HS-27A (cell line): ENCODE measurements at places on chromosomes 3 and 15.

DNA sequence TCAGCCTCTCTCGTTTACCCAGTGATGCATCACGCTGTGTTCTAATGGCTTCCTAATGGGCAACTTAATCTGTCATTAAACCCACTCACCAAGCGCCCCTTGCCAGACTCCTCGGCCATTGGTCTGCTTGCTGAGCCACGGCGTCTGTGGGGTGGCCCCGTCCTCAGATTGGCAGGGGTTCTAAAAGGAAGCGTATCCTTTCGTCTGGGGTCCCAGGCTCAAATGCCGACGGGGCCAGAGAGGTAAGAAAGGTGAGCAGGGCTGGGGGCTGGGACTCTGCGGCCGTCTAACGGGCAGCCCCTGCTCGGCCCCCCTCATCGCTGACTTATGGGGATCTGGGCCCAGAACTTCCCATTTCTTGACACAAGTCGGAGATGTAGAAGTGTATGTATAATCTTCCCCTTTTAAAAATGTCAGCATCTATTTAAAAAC is 315.1 kb upstream of the PROK2 start:
- DNase-seq = no peak

DNA sequence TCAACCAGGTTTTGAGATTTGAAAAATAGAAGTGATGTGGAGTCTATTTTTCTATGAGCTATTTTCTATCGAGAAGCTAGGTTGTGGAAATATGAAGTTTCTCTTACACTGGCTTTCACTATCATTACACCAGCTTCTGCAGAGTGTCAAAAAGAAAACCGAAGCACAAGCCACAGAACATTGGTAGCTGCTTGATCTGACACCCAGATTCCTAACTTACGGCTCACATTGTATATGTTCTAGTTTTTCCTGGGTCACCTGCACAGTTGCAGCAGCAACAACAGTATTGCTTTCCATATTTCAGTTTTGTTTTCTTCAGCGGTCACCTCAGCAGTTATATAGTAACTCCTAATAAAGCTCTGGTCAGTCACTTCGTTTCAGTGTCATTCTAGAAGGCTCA is 790.1 kb downstream of the PLOD2 start:
- no peak for DNase-seq

DNA sequence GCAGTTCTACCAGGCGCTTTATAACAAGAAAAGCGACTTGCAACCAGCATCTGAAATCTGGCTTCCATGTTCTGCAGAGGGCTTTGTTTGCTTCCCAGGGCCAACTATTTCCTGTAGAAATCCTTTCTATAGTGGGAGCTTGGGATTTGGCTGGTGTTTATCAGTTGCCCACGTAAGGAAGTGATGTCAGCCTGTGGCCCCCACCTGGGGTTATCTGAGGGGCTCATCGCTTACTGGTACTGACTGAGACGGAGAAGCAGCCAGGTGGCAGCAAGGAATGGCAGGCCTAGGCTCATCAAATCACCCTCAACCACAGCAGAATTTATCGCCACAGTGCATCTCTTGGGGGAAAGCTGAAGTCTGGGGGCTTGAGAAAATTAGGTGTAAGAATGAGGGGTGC is 14.6 kb upstream of the CCR9 start:
- no peak for DNase-seq

DNA sequence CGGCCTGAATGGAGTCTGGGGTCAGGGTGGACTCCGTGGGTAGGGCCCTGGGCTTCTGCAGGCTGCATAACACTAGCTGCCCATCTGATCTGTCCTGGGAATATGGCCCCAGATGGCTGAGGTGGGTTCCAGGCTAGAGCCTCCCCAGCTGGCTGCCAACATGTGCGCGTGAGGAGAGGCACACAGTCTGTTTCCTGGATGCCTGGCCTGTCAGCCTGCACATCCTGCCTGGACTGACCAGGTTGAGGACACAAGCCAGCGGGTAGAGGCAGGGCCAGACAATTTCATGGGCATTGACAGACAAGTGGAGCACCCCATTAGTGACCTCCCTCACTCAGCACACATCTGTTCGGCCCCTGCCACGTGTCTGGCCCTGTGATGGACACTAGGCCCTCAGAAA is 29.8 kb upstream of the RPL29 start:
- no peak for DNase-seq

GRCh38 chr3:127590282-127590592 is 296 bp downstream of the TPRA1 start:
- DNase-seq = no peak

DNA sequence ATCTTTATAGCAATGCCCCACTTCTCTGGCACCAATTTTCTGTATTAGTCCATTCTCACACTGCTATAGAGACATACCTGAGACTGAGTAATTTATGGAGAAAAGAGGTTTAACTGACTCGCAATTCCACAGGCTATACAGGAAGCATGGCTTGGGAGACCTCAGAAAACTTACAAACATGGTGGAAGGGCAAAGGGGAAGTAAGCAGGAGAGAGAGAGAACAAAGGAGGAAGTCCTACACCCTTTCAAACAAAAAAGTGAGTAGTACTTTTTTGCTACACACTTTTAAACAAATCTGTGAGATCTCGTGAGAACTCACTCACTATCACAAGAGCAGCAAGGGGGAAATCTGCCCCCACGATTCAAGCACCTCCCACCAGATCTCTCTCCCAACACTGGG is 67.8 kb upstream of the ZBED2 start:
- no peak for DNase-seq

DNA sequence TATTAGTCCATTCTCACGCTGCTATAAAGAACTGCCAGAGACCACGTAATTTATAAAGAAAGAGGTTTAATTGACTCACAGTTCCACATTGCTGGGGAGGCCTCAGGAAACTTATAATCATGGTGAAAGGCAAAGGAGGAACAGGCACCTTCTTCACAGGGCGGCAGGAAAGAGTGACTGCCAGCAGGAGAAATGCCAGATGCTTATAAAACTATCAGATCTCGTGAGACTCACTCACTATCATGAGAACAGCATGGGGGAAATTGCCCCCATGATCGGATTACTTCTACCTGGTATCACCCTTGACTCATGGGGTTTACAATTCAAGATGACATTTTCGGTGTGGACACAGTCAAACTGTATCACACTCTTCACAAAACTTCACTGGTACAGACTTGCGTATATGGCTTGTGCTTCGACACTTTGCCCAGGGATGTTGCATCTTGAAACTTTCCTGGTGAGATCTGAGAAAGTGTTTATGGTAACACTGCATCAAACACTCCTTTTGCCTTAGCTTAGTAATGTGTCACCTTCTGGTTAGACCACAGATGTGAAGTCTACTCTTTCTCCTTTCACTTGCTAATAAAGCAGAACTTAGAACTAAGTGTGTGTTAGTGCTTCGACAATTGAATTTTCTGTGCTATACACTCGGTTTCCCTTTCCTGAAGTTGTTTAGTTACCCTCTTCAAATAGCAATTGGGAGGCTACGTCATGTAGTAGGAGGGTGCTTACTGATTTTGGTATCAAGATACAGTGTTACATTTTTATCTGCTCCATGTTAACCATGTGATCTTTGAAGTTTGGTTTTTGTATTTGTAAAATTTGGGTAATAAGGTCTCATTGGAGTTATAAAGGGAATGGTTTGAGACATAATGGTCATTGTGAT is 185.7 kb downstream of the LPP start:
- DNase-seq = no peak

- DNase-seq = no peak
Observed at GRCh38 chr3:187624588-187624987, 45.6 kb downstream of the SST start.

DNA sequence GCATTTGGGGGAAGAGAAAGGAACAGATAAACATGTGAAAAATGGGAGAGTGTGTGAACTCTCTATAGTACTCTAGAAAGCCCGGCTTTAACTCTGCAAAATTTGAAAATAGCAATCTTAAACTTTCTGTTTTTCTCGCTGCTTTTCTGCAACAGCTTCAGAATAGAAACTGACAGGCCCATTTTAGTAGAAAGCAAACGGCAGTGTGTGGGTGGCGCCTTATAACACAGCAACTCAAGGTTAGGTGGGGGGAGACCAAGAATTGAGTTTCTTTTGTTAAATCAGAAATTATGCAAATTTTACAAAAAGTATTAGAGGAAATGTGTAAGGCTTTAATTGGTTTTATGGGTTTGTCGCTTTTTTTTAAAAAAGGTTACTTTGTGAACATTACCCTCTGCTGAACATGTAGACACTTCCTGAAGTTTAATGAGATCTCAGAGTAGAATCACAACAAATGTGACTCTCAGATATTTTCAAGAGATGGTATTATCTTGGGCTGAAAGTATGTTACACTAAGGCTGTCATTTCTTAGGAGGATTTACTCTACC is 107.0 kb downstream of the PTPRG start:
- no peak for DNase-seq

- DNase-seq = no peak
Observed at GRCh38 chr3:63050548-63051177, 175.4 kb upstream of the CADPS start.

GRCh38 chr3:136955813-136956212 is 2.0 kb upstream of the IL20RB start:
- peak; percentile 68 for DNase-seq

DNA sequence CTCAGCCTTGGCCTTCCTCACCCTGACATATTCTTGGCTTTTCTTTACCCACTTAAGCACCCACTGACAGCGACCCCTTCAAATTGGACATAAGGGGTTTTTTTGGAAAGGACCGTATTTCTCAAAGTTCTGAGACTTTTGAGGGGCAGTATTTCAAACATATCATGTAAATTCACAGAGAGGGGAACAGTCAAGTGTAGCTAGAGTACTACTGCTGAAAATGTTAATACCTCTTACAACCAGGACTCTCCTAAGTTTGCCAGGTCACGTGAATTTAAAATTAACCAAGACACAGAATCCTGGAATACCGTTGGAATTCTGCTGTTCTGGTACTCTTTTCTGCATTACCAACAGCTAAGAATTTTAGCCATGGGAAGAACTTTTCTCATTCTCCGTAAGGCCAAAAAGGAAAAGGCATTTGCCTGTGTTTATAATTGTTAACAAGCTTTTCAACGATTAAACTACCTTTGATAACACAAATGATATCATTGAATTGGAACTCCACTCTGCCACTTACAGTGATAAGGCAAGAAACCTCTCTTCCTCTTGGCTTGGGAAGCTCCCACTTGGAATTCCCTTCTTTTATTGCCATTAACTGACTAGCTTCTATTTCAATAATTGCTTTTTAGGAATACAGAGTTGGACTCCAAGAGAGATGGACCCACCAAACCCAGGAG is 597 bp upstream of the GBE1 start:
- DNase-seq = no peak

- DNase-seq = no peak
Observed at GRCh38 chr3:39130693-39131265, 22.6 kb downstream of the CSRNP1 start.

DNA sequence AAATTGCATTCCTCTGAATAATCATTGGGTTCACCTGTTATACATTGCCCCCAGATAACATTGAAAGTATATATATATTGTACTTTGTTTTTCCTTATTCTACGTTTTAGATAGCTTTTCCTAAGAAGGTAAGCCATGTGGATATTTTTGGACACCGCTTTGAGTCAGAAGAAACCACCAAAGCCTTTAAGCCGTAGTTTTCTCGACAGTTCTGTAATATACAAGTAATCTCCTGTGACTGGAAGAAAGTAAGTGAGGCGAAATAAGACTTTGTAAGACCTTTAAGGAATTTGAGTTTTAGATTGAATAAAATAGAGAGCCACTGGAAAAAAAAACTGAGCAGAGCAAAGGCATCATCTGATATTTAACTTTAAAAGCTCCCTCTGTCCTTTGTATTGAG is 1092.0 kb downstream of the DIPK2A start:
- DNase-seq = no peak

- no peak for DNase-seq
Observed at GRCh38 chr15:73237910-73238309, 130.8 kb downstream of the HCN4 start.

- DNase-seq = no peak
Observed at GRCh38 chr3:41450416-41451231, 251.3 kb downstream of the CTNNB1 start.

DNA sequence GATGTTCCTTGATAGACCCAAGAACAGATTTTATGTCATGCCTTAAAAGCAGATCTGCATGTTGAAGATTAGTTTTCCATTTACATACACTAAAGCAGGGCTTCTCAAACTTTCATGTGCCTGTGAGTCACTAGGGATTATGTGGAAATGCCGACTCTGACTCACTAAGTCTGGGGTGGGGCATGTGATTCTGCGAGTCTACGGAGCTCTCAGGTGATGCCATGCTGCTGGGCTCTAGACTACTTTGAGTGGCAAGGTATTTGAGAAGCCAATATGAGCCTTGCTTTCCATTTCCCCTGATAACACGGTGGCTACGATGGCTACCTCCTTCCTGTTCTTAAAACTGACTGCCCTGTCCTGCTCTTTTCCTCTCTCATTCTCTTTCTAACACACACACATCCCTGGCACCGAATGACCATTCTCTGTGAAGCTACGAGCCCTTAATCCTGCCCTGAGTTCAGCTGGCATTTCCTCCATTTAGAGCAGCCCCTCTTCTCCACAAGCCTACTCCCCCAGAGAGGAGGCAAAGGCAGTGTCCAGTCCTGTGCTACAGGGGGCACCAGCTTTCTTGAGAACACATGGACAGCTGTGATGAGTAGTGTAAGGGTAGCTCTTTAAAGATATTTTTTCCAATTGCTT is 39.7 kb upstream of the PYGO1 start:
- DNase-seq = peak; percentile 66

GRCh38 chr3:111732252-111732879 is 126.7 kb upstream of the PHLDB2 start:
- no peak for DNase-seq

DNA sequence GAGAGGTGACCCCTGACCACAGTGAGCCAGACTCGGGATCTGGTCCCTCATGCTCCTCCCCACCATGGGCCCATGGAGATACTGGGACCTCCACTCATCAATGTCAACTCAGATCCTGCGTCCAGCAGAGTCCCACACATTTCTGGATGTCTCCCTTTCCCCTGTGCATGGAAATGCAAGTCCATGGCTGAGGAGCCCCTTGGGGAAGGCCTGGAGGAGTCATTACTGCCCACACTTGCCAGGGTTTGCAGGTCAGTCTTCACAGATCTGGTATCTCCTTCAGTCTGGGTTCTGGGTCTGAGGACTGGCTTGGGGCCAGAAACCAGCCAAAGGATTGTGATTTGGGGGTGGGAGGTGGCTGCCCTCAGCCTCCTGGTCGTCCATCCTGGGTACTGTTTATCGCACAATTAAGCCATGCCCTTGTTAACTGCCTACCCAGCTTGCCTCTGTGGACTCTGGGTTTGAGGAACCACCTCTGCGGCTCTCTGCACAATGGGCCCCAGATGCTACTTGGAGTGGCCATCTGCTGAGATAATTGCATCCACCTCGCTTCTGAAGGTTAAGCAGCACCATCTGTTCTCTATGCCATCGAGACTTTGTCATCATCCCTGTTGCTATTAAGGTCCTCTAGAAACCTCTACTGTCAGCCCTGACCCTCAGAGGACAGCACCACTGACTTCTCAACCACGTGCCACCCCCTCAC is 49.9 kb upstream of the KLF13 start:
- DNase-seq = no peak
